Esophagus squamous epithelium (tissue), 5 donors: ENCODE measurements at places on chromosomes 2 and 18.

- no peak for DNase-seq
Observed at GRCh38 chr2:131835621-131836091, 308.0 kb downstream of the CCDC74A start.

GRCh38 chr18:44673256-44673880 is 7.3 kb upstream of the SETBP1 start:
- no peak for DNase-seq

DNA sequence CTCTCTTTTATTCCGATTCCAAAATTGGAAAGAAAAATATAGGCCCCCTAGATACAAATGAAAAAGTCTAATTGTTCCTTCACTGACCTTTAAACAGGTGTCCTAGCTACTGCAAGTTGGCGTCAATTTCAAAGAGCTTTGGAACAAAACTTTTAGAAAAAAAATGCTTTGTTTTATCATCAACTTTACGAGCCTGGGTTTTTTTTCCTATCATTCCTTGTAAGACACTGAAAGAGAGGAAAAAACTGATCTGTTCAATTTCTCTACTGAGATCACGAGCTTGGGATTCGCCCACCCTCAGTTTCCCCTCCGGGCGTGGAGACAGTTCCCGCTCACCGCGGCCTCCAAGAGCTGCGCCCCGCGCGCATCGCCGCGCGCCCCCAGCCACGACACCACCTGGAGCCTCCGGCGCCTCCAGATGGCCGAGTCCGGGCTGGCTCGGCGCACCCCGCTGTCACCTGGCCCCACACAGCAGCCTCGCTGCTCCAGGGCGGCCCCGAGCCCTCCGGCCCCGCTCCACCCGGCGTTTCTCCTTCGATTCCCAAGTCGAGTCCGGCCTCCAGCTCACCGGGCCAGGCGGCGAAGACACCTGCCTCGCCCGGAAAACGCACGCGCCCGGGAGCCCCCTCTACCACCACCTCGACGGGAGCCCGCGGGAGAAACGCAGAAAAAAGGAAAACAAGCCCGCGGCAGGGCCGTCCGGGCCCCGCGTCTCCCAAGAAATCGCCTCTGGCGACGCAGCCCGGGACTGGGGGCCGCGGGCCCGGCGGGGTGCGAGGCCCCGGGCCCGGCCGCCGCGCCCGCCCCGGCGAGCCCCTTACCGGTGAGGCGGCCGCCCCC is 656 bp downstream of the TBC1D8 start:
- DNase-seq, result no peak

DNA sequence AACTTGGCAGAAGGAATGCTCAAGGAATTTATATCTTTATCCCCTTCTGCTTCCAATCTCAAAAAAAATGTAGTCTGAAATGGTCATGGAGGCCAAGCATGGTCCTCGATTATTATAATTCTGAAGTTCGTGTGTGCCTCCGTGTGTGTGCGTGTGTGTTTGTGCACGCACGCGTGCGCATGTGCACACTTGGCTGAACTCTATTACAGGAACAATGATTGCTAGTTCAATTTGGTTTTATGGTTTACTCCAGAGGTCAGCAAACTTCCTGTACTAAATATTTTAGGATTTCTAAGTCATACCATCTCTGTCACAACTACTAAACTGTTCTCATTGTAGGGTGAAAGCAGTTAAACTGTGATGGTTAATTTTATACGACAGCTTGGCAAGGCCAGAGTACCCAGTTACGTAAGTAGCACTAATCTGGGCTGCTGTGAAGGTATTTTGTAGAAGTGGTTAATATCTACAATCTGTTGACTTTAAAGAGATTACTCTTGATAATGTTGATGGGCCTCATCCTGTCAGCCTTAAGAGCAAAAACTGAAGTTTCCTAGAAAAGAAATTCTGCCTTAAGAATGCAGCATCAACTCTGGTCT is 5.8 kb upstream of the MARCHF7 start:
- DNase-seq, result no peak

DNA sequence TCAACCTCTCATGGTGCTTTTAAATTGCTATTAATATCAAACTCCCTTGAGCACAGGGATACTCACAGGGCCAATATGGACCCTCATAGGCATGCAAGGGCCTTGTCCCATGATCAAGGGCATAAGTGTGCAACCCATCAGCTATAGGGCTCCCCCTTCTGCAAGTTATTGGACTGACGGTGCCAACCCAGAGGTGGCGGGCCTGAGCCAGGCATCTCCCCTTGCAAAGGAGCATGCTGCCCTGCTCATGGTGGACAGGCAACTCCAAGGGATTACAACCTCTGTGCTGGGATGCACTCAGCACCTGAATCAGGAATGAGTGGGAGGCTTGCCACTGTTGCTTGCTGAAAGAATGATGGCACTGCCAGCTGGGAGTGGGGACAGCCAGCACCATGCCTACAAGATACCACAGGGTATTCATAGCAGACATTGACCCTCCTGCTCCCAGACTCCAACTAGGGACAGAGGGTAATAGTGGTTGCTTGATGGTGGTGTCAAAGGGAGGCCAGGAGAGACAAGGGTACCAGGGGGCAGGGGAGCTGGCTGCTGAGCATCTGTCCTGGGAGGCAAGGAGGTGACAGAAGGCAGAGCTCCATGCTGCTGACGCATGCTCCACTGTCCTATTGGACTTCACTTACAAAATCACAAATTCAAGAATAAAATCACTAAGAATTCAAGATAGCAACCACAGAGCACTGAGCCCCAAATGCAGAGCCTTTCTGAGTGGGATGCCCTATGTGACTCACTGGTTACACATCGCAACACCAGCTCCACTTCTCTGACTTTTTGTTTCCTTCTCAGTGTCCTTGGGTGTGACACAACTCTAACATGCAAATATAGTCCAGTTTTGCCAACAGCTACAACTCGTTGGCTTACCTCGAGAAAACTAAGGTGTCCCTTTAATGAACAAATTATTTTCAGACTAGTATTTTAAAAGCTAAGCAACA is 157.1 kb upstream of the CCDC150 start:
- no peak for DNase-seq

DNA sequence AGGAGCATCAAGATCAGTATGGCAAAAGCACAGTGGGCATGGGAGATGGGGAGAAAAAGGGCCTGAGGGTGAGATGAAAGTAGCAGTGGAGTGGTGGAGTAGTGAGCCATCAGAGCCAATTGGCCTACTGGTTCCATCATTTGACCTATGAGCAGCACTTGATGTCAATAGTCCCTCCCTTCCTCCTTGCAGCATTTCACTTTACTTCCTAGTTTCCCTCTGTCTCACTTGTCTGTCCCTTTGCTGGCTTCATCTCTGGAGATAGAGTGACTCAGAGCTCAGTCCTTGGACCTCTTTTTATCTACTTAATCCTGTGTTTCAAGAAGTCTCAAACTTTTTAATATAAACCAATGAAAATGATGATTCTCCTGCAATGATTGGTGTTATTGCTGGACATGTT is 32.1 kb downstream of the FBXO48 start:
- no peak for DNase-seq

DNA sequence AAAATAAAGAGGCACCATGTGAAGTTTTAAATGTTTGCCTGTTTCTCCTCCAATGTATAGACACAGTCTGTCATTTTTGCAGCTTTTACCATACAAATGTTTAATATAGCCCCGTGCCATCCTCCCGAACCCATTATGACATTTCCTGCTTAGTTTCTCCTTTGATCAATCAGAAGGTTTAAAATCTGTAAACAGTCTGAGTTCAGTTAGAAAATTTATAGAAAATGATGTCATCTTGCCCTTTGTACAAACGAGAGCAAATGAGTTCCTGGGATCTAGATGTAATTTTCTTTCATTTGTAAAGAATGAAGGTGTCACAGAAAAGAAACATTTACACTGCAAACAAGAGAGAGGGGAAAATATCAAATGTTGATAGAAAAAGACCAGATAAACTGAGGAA is 62.7 kb upstream of the NFU1 start:
- no peak for DNase-seq

GRCh38 chr2:67726416-67726815 is 329.3 kb downstream of the ETAA1 start:
- DNase-seq, result no peak

- DNase-seq, result no peak
Observed at GRCh38 chr18:13372531-13372951, 154.0 kb downstream of the LDLRAD4 start.

DNA sequence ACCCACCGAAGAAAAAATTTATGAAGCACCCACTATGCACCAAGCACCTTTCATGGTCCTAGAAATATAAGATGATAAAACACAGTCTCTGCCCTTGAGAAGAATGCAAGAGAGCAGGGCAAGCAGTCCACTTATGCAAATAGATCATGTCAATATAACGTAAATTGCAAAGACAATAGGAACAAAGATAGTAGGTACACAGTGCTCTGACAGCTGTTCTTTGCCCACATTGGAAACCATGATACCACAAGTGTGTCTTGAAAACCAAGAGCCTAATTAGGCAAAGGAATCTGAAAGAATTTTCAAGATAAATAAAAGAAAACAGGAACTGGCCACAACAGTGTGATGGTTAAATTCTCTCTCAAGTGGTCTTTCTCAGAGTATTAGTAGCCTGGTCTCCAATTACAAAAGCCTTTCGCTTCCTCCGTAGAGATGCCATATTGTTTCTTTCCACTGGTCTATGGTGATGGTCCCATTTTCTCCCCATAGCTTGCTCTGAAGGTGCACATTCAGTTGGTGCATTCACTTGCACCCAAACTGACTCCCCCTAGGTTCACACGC is 108.5 kb downstream of the VWC2L start:
- DNase-seq, result no peak

DNA sequence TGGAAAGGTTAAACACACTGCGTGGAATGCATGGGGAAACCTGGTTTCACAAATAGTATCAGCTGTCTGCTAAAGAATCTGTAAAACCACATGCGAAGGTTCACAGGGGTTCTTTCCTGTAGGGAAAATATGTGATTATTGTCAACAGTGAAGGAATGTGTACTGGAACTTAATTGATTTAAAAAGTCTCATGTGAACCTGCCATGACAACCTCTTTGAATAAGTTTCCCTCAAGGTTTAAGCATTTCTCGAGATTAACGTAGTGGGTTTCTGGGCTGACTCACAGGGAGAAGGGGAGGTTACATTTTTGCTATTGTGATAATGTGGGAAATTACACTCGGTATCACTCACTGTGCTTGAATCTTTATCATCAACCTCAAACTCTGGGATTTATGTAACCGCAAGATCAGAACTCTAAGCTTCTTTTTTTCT is 28.2 kb upstream of the IL1R1 start:
- DNase-seq, result no peak

DNA sequence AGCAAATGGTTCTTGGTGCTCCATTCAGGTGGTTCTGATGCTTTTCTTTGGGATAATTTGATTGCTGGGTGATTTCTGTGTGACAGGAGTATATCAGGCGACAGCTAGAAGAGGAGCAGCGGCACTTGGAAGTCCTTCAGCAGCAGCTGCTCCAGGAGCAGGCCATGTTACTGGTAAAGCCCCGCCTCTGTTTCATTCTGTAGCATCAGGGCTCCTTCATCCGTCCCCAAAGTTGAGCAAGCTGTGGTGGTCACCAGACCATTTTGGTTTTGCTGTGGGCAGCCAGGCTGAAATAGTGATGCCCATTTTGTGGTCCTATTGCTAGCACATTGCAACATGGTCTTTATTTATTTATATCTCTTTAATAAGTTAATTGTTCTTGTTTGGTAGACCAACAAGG is 132.8 kb upstream of the IL1R2 start:
- no peak for DNase-seq

GRCh38 chr18:48992133-48992532 is 41.4 kb upstream of the SMAD7 start:
- no peak for DNase-seq

- no peak for DNase-seq
Observed at GRCh38 chr2:122816803-122817202, 1061.4 kb downstream of the TSN start.

DNA sequence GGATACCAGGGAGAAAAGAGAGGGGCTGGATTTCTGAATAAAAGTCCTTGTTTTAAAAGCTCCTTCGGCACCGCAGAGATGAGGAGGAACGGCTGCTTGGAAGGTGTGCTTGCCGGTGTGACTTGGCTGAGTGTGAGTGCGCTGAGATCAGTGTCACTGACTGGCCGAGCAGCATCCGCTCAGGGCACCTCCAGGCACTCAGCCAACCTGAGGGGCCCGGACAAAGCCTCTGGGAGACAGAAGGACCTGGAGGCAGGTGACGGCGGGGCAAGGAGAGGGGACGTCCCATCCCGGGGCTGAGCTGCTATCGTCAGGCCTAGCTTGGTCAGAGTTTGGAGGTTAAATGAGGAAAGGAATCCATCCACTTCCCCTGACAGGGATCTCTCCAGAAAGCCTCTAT is 16.8 kb upstream of the ALLC start:
- no peak for DNase-seq

DNA sequence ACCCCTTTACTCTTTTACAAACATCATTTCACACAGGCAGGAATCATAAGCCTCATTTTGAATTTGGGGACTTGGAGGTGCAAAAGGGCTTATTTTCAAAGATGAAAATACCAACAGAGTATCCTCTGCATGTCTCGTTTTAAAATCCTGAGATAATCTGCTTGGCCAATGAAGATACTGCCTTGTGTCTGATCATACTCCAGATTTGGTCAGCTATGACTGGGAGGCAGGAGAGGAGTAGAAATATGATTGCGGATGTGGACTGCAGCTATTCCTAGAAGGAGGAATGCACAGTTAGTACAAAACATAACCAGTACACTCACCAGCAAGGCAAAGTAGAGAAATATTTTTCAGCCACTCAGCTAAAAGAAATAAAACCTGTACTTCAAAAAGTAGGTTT is 342.3 kb downstream of the RPRM start:
- no peak for DNase-seq

- no peak for DNase-seq
Observed at GRCh38 chr2:11385216-11385615, 40.8 kb upstream of the ROCK2 start.

DNA sequence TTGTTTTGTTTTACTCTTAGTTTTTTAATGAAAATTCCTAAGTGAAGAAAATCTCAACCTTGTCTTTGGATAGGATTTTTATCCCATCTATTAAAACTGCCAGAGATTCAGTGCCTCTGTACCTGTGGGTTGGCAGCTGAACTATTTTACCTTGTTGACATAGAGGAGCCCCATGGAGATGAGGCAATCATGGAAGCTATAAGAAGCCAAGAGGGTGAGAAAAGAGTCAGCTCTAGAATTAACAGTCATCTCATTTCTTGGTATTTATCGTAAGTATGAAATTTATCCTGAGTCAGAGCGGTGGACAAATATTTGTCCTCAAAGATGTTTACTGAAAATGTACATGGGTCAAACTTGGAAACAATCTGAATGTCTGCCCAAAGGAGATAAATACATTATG is 35.8 kb upstream of the PGAP1 start:
- DNase-seq, result no peak

DNA sequence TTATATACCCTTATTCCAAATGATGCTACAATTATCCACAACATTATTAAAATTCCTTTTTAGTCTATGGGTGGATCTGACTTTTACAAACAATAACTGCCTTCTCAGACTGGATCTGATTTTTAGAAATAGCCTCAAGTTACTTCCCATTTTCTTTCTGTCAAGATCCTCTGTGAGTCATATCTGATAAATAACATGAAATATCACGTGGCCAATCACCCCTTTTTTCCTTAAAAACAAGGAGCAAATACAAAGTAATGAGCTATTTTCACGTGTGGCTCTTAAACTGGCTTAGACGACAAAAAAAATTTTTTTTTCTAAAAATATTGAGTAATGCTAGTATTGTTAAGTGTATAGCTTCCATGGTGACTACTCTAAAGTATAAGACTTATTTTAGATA is 6.7 kb downstream of the PELI1 start:
- no peak for DNase-seq
